ENCODE measurements at places on chromosomes 2 and 18.

GRCh38 chr2:17962876-17963275, 84.4 kb downstream of the KCNS3 start:
- no peak for DNase-seq

DNA sequence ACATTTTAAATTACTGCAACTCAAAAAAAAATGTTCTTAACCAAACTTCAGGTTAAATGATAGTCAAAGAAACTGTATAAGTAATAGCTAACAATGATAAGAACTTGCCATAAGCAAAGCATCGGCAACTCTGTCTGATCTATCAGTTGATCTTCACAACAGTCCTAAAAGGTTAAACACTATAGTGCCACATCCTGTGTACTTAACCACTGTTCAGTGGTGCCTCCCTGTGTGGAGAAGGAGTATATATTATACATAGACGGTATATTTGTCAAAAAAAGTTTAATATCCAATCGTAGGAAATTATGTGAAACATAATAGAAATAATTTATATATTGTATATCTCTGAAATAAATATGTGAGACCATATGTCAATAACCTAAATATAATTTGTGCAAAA, 13.0 kb downstream of the DTNA start:
- DNase-seq, result no peak

GRCh38 chr2:129929321-129930290, 49.9 kb upstream of the RAB6C start:
- no peak for DNase-seq

- DNase-seq, result peak; percentile 92
Observed at GRCh38 chr2:226791487-226792081, 8.0 kb downstream of the IRS1 start.

GRCh38 chr18:79690071-79690470, 10.5 kb downstream of the CTDP1 start:
- no peak for DNase-seq

DNA sequence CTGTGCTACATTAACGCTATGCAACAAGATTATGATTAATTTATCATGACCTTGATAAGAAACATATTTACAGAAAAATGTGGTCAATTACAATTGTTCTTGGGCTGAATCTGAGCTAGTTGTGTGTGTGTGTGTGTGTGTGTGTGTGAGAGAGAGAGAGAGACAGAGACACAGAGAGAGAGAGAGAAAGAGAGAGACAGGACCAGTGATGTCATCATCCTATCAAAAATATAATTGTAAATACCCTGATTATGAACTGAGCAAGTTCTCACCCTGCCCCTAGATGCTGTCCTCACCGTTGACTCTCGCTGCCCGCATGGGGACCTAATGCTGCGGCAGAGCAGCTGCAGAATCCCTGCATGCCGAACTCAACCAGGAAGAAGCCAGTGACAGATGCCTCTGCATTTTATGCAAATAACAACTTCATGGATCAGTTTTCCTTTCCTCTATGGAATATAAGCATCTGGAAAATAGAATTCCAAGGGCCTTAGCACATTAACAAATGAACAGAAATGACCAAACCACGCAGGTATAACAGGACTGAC, 512.5 kb downstream of the PLCL1 start:
- DNase-seq, result no peak

DNA sequence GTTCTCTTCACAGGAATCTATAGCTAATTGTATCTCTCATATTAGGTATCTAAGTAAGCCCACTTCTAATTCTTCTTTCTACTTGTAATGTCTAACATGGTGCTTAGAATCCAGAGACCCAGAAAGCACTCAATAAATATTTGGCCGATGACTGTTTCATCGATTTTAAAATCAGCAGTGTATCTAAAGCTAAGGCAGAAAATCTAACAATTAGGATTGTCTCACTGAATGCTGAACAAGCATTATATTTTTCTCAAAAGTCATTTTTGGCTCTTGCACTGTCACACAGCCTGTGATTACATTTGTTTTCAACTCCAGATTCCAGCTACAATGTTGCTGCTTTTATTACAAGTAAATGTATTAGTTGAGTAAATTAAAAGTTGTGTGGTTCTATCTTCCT, 20.3 kb downstream of the COL5A2 start:
- no peak for DNase-seq

GRCh38 chr2:86631846-86632485, 8.3 kb upstream of the RNF103 start:
- no peak for DNase-seq

DNA sequence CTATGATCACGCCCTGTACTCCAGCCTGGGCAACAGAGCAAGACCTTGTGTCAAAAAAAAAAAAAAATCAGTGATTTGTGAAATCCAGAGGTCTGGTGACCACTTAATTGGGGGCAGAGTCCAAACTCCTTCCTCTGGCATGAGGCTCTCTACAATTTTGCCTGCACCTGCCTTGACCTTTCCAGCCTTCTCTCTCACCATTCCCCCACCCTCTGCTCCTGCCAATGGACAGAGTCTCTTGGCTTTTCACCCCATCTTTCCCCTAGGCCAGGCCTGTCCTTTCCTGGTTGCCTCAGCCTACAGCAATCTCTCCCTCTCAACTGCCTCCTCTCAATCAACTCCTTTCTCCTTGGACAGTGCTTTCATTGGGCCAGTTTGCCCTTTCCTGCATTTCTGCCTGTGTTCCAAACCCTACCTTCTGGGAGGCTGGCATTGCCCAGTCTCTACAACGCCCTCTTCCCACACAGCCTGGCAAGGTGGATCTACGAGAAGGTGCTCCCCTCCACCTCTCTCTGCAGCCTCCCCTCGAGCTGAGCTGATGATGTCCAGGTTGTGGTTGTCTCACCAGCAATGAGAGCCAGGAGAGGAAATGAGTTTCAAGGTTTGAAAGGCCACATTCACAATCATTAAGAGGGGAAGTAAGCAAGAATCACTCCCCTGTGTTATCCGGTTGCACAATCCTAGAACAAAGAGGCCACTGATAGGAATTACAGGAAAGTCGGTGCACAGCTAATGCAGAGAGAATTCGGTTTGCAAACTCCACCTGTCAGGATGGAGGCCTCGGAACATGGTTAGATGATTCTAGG, 39.5 kb upstream of the NPAS2 start:
- DNase-seq, result no peak

GRCh38 chr2:21102356-21102755, 21.4 kb upstream of the TDRD15 start:
- no peak for DNase-seq

DNA sequence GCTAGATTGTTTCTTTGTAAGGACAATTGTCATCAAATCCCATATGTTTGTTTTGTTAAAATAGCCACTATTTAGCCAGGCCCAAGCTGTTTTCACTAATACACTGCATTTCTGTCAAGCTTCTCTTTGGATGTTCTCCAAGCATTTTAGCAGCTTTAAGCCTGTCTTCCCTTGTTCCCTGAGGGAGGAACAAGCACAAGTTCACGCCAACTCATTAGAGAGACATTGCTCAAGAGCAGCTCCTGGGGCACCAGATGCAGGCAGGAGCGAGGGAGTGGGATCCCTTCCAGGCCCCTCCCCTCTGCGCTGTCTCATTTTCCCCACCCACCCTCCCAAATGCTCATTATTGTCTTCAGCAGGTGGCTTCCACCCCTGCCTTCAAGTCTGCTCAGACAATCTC, 32.6 kb upstream of the PPP3R1 start:
- DNase-seq, result no peak
